Inflammatory macrophage treated with lipopolysaccharide for 4 hours (primary cell): ENCODE measurements at places on chromosomes 3 and 15.

GRCh38 chr3:30368978-30369377 is 237.4 kb upstream of the TGFBR2 start:
- DNase-seq: no peak

GRCh38 chr3:53484984-53485383 is 9.4 kb upstream of the CACNA1D start:
- no peak for DNase-seq

DNA sequence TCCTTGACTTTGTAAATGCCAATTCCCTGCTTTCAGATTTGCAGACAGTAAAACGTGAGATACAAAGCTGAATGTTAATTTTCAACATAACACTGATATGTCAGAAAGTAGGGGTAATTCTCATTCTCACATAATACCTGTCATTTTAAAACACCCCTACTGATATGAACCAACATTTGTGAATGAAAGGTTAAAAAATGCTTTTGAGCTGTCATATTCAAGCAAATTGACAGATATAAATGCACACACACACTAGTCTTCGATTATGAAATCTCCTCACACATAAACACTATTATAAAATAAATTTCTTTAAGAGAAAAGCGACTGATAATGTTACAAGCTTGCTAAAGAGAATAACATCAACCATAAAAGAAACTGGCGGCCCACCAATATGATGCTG is 128.8 kb downstream of the PEAK1 start:
- no peak for DNase-seq

- peak; percentile 45 for DNase-seq
These were observed 217.0 kb downstream of the ZNF621 start for GRCh38 chr3:40741729-40742128.

DNA sequence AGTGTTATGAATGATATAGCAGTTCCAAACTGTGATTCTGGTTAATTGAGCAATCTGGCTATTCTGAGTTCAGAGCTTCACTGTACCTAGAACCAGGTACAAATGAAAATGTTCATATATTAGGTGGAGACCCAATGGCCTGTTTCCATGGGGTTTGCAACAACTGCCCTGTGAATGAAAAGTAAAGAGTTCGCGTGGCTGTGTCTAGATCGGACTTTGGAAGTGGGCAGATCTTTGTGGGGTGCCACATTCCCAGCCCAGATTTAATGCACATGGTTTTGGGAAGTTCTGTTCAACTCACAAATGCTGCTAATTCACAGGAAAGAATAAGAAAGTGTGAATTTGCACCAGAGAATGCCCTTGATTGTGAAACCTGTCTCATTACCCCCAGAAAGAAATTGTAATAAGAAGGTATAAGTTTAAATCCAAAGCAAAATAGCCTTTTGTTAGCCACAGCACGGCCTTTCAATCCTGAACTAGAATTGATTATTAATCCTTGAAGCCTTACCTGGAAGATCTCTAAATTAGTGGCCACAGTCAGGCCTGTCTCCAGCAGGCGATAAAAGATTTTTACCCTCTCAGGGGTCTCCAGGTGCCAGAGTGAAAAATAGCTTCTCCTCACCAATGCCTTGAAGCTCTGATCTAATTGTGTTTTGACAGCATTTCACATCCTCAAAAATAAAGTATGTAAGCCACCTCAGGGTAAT is 22.6 kb downstream of the WHAMM start:
- no peak for DNase-seq

DNA sequence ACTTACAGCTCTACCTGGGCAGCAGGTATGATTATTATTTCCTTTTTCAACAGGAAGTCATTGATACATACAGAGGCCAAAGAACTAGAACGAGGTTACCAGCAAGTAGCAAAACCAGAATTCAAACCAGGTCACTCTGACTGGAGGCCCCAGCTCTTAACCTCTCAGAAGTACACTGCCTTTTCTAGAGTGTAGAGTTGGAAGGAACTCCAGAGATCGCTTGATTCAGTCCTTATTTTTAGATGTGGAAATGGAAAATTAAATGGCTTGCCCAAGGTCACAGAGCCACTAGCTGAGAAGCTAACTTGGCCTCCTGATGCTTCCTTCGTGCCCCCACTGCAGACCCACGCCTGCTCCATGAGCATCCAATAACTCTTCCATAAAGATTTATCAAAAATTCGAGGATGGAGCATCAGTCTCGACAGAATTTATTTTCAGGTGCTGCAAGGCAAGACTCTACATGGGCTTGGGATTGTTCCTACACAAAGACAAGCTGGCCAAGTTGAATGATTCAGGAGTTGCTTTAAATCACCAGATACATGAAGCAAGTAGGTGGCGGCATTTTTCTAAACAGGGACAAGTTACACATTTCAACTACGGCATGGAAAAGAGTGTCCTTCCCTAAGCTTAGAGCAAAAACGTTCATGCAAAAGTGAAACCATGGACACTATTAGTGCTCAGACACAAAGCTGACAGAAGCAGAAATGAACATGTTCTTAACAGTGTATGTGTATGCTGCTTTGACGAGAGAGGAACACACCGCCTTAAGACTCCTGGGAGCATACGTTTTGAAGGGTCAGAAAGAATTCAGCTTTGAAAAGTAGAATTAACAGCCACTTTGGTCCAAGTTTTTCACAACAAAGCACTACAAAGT is 235.7 kb downstream of the THRB start:
- no peak for DNase-seq

DNA sequence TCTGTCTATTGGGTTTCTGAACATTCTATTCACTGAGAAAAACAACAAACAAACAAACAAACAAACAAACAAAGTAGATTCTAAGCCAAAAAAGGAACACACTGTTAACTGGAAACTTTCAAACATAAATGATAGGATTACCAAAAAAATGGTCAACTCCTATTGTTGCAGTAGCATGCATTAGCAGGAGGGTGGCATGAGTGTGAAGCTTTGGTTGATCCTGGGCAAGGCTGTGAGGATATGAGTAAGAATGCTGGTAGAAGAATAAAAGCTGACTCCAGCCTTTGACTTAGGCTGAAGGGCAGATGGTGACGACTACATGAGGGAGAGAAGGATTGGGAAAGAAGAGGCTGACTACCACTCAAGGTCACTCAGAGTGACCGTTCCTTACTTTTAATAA is 810.3 kb downstream of the VGLL3 start:
- DNase-seq: no peak

GRCh38 chr15:88775776-88776175 is 27.5 kb upstream of the ACAN start:
- DNase-seq: no peak

DNA sequence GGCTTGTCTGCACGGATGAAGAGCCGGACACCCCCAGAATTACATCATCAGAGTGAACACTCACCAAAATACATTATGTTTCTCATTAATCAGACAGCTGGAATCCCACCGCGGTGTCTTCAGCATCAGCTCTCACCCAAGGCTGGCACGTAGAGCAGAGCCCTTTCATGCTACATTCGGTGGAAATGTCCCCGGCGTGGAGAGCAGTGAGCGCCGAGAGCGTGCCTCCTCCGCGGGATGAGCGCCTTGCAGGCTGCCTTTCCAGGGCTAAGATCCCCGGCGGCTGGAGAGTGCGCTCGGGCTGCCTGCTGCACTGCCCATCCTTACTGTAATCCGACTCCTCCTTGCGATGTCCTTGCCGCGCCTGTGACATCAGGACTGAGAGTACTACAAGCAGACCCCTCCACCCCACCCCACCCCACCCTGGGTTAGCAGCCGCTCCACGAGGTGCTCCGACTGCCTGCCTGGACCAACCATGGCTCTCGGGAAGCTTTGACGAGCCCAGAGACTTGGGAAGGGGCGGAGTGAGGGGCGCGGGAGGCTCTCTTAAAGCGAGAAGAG is at the start of gene ZNF385D:
TSS of gene ZNF385D (minus strand) at position 380 of the 561 bp plus-strand sequence. CDS start at position 86, 294 bp downstream.
- DNase-seq: no peak

DNA sequence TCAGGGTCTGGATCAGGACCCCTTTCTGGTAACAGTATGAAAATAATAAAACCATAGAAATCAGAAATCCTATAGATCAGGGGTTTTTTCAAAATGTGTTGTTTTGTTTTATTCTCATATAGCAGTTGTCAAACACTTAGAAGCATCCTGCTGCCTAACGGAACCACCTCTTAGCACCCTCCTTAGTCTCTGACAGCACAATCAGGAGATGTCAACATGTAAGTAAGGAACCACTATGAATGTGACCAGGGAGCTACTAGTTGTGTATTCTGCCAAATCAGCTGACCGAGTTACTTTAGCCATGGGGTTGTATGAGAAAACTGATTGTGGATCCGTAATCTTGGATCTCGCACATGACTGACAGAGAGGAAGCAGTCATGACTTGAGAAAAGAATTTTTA is 22.2 kb downstream of the CCDC39 start:
- no peak for DNase-seq

DNA sequence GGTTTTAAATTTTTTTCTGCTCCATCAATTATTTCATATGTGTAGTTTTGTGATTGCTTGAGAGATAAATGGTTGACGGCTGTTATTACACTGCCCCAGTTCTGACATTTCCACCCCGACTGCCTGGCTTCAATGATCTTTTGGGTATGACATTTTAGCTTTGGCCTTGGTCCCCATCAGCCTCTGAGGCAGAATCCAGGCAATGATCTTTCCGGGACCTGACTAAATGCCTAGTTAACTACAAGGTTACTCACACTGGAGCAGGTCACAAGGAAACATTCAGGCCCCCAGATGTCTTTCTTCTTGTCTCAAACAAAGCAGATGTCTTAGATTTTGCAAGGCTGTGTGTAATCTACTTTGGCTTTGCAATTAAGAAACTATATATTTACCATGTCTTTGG is 61.1 kb upstream of the TMCO5A start:
- DNase-seq: no peak
